ENCODE measurements at places on chromosomes 3 and 15.

DNA sequence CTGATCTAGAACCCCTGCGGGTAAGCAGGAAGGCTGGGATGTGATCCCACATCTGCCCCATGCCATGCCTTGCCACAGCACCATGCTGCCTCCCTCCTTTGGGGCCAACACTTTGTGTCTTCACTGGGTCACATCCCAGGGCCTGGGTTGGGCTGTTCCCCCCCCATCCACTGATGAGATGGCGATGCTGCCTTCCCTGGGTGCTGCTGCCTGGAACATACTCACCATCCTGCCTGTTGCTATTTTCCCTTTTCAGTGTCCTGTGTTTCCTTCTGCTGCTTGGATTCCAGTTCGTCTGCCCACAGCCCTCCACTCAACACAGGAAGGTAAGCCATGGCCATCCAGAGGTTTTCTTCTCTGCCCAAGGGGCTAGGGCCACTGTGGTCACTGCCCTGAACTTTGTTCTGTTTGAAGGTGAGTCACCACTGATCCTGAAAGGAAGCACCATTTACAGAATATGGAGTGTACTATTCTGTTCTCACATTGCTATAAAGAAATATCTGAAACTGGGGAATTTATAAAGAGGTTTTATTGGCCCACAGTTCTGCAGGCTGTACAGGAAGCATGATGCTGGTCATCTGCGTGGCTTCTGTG, 39.4 kb downstream of the THSD4 start:
- DNase-seq = no peak

GRCh38 chr15:59998950-59999611, 5.0 kb upstream of the FOXB1 start:
- no peak for DNase-seq

DNA sequence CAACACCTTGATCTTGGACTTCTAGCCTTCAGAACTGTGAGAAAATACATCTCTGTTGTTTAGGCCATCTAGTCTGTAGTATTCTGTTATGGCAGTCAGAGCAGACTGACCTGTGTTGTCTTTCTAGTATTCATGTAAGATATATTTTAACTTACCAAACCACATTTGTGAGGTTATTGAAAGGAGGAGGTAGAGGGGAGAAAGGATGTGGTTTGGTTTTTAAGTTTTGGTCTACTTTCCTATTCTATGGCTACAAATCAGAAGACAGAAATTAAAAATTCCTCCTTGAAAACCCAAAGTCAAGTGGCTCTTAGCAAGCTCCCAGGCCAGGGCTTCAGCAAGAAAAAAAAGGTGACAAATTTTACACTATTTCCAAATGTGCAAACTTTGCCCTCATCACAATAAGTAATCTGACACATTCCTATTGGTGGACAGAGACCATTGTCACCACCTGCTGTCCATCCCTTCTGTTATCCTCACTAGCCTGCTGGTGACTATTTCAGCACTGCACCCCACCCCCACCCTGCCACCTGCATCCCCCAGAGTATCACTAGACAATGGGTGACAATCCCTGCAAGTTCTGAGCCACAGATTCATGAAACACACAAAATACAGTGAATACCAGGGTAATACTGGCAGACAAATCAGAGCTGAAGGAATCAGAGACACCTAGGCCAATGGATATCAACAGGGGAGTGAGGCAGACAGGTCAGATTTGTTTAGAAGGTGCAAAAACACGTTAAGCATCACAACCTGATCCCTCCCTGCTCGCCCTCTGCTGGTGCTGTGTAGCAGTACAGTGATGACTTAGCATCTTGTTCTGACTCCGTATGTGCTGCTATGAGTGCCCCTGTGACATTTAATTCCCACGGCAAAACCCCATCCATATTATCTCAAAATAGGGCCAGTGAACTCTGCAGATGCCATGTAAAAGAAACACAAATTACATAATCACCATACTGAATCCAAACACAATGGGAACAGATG, 79.0 kb upstream of the DCLK3 start:
- DNase-seq = peak; percentile 26

DNA sequence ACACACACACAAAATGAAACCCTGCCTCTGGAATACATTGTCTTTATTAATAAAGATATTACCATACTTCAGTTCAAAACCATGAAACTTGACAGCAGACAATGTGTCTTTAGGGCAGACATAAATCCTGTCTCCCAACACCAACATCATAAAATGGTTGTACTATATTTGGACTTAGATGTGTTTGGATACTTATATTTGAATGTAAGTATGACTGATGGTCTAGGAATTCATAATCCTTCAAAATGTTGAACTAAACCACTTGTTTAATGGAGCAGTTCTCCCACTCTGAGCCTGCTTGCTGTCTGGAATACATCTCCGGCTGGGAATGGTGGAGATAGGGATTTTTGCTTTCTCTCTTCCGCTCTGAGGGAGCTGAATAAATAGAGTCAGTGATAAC, 10.6 kb downstream of the FBN1 start:
- DNase-seq = peak; percentile 21

DNA sequence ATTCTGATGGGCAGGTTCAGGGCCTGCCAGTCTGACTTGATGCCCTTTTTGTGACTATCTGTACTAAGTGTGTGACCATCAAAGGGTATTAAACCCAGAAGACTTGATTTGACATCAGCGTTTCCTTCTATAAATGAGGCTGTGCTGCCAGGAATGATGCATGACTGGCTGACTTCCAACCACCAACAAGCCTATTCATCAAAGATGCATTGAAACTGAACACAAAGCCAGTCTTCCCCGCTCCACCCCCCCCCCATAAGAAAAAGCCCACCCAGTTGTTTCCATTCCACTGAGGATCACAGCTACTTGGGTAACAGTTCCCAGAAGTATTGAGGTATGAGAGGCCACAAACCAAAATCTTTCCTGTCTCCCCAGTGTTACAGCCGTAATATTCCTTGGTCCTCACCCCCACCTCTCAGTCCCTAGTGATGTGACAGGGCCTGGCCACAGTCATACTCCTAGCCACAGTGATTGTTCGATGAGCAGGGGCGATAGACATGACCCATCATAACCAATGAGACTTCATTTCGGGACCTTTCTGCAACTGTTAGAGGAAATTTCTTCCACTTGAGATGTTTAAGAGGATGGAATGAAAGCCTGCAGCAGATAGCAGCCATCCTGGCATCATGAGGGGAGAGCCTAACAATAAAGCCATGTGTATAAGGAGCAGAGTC, 22.6 kb downstream of the SH3BP5 start:
- DNase-seq = no peak

GRCh38 chr15:70447521-70447920, 315.8 kb downstream of the UACA start:
- no peak for DNase-seq

- no peak for DNase-seq
These were observed 1.8 kb downstream of the LMCD1 start for GRCh38 chr3:8503461-8503860.

DNA sequence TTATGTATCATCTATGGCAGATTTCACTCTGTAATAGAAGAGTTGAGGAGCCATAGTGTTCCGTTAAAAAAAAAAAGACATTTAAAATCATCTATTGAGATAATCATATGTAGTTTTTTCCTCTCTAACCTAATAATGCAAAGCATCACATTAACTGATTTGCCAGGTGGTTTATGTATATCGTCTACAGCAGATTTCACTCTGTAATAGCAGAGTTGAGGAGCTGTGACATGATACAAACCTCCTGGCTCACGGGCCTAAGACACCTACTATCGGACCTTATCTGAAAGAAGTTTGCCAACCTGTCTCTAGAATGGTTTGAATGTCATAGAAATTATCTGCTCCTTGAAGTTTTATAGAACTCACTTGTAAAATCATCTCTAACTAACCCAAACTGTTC, 29.8 kb downstream of the CDCP1 start:
- no peak for DNase-seq

DNA sequence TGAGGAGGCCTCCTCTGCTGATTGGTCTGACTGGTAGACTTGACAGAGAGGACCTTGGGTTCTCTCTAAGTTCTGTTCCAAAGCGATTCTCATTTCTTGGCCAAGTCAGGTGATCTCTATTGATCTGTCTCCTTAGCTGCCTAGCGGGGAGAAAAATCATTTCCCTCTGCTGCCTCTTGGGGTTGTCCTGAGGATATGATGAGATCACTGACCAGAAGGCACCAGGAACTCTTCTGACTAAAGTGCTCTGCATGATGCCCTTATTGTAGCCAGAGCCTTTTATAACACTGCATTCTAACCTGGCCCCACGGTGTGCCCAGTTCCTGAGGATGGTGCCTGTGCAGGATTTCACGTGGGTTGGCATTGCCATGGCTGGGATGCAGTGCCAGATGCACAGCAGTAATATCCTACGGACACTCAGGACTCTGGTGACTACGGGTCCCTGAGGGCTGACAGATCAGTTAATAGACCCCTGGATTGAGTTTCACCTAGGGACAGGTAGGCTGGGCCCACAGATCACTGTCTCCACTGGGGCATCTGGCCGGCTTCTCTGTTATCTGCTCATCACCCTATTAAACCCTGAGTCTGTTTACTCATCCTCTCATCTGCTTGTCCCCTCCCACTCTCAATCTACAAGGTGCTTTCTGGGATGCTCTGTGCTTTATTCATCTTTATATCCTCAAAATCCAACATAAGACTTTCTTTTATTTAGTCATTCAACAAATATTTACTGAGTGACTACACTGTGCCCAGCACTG, 3.9 kb upstream of the HEG1 start:
- DNase-seq = no peak

- DNase-seq = no peak
These were observed 38.3 kb downstream of the IFT57 start for GRCh38 chr3:108183971-108184370.

DNA sequence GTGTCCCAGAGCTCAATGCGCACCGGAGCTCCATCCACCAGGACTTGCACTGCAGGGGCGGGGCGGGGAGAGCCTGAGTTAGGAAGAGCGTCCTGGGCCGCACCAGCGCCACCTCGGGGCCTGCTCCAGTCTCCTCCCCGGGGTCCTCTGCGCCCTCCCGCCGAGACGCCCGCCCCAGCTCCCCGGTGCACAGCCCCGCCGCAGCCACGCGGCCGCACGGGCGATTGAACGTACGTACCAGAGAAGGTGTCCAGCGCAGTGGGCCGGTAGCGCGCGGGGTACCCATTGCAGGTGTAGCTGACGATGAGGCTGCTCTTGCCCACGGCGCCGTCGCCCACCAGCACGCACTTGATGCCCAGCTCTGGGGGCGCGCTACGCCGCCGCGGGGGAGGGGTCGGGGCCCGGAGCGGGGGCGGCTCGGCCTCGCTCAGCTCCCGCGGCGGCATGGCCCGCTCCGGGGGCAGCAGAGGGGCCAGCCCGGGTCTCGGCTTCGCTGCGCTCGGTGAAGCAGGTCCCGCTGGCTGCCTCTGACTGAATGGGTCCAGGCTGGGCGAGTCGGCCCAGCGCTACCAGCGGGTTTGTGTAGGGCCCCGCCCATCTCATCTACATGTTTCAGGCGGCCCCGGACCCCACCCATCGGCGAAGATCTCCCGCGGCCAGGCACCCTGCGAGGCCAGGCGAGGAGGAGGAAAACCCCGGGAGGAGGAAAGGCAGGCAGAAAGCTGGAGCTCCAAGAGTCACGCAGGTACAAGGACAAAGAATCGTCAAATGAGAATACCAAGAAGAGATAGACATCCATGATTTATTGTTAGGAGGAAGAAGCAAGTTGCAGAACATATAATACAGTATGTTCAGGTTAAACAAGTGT, at the start of gene RHOV:
TSS of gene RHOV (minus strand) at position 541 of the 868 bp plus-strand sequence. CDS start at position 446, 95 bp downstream.
- peak; percentile 42 for DNase-seq

GRCh38 chr3:142281474-142281873, 56.1 kb upstream of the GK5 start:
- DNase-seq = no peak

DNA sequence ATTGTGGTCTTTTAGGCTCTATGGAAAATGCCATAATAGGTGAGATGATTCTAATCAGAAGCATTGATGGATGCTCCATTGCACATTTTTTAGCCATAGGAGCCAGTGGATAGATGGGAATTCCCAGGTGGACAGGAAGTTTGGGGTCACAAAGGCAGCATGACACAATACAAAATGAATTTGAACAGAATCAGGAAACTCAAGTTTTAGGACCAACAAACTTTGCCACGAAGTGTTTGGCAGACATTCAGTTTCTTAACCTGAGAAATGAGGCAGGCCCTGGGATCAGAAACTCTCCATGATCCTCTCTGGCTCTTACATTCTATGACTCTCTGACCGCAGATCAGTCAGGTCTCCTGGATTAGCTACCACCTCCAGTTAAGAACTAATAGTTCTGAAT, 275.4 kb downstream of the TIGIT start:
- peak; percentile 57 for DNase-seq

DNA sequence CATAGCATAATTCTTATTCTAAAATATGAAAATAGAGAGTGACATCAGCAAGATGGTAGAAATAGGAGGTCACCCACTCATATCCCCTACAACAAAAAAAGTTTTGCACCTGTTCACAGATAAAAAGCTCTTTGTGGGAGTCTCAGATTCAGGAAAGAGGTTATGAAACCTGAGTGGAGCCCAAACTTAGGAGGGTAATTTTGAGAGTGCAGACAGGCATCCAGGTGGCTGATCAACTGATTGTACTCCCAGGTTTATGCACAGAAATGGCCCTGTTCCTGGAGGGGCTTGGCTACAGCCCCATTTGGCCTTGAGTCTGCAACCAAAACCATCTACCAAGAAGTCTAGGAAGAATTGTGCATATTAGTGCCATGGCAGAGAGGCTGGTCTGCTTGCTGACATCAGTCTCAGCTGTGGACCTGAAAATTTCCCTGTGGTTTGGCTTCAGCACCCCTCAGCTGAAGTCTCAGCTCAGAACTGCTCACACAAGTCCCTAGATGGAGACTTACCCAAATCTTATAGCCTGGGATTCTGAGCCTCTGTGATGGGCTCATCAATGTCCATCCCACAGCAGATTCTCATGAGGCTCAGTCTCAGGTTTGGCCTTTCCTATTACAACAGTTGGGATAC, 291.6 kb downstream of the IL20RB start:
- DNase-seq = no peak

DNA sequence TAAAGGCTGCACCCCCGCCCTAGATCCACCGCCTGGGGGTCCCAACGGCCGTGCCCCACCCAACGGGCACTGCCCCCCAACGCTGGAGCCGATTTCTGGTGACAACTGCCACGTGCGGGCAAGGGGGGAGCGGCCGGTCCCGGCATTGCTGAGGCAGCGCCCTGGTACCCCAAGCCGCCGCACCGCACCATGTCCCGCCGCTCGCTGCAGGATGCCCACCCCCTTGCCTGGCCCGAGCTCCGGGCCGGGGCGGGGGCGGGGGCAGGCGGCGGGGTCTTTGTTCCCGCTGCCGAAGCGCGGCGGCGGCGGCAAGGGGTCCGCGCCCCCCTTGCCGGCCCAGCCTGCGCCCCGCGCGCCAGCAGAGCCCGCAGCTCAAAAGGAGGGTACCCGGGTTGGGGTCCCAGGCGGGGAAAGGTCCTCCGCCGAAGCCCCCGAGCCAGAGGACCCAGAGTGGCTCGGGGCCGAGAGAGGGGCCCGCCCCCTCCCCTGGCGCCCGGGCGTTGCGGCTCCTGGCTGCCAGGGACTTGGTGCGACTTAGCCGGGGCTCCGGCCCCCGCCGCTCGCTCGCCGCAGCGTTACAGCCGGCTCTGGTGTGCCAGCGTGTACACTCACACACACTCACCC, 678 bp downstream of the SEMA7A start:
- DNase-seq = no peak

- DNase-seq = no peak
These were observed 7.4 kb upstream of the ANO10 start for GRCh38 chr3:43629257-43629656.

Measured in A172 (cell line).